ENCODE measurements at places on chromosomes 2 and 18. TPM values are rescaled to one million over a fixed set of nuclear protein-coding genes. Genes with fewer than 3 reads are reported as not detected.

Gene COBLL1
- total RNA-seq: not detected

Gene AGXT
- total RNA-seq: not detected

Gene SEMA4C
- total RNA-seq: 21.0 TPM

Gene ONECUT2
- not detected for total RNA-seq

Gene TUBA3E
- not detected for total RNA-seq

Gene IDH1
- total RNA-seq: 29.0 TPM

Gene CAPN14
- not detected for total RNA-seq

Gene TWIST2
- not detected for total RNA-seq

Gene REG3A
- not detected for total RNA-seq

Gene SULT1C2
- not detected for total RNA-seq

Gene ST6GAL2
- total RNA-seq: not detected

Gene PSTPIP2
- 8.5 TPM for total RNA-seq

Gene SETBP1
- 8.4 TPM for total RNA-seq

Gene REEP1
- total RNA-seq: 0.21 TPM

Gene AOX1
- not detected for total RNA-seq

Gene KDSR
- 38.2 TPM for total RNA-seq

Gene ERFE
- total RNA-seq: 0.50 TPM
